Islet precursor cell (in vitro differentiated cells): ENCODE measurements at places on chromosomes 16 and 17.

GRCh38 chr17:61000911-61001310, 323.3 kb downstream of the BCAS3 start:
- DNase-seq = no peak

DNA sequence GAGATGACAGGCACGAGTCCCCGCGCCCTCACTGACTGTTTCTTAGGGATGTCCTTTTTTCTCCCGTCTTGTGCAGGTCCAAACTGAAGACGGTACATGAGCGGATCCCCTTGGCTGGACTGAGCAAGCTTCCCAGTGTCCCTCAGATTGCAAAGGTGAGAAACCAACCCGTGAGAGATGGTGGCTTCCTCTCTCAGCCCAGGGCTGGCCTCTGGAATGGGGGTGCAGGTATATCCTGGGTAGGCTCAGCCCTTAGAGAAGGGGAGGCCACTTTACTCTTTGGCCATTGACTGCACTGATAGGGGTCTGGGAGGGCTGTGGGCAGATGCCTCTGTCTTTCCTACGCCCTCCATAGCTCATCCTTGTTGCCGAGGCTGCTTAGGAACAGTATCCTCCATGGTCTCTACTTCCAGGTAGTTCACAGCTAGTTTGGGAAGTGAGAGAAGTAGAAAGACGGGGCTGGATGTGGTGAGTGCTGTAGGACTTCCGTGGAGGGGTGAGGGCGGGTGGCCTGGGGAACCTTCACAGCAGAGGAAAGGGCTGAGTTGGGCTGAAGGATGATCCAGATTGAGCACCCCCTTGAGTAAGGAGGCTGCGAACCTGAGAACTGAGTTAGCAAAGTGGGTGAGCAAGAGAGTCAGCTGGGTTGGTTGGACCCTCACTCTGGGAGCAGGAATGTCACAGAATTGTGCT, 83.0 kb downstream of the OR1D5 start:
- DNase-seq = no peak

- peak; percentile 93 for DNase-seq
These were observed 1.4 kb downstream of the TRAF4 start for GRCh38 chr17:28744972-28745785.

DNA sequence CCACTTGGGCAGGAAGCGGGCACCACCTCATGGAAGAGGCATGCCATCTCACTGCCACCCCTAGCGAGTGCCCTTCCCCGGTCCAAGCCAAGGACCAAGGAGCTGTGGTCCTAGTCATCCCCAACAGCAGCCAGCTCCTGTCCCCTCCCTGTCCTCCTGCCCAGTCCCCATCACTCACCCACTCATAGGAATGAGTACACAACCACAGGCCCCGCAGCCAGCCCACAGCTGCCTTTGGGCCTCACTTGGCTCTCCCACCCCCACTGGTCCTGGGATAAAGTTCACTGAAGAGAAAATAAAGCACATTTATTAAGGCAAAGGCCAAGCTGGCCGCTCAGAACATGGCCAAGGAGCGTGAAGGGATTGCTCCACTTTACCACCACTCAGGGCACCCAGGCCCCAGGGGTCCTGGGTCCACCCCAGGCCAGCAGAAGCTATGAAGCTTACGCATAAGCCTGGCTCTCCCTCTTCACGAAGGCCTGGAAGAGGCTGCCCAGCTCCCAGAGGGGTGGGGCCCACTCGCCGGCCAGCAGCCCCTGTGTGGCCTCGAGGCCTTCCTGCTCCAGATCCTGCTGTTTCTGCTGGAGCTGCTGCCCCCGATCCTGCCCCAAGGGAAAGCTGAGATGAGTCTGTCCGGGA, 3.6 kb downstream of the SCRN2 start:
- DNase-seq = no peak

DNA sequence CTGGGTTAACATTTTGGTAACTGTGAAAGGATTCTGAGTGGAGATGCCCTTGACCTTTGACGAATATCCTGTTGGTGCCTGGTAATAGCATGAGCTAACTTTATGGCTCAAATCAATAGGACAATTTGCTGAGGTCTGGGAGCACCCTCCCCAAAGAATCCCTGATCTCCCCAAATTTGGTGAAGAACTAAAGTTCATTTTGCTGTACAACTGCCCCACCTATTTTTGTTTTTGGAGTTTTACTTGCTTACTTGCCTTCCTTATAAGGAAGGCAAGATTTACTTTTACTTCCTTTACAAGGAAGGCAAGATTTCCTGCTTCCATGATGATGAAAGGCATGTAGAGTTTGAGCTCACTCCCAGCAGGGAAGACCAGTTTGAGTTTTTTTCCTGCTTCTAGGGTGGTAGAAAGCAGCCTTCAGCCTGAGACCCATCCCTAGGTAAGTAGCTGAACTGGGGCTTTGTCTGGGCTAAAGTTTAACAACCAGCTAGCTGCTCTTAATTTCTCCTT, 2.8 kb downstream of the KRTAP4-9 start:
- DNase-seq = no peak

GRCh38 chr17:62963296-62963695, 2.7 kb upstream of the TANC2 start:
- peak; percentile 66 for DNase-seq

DNA sequence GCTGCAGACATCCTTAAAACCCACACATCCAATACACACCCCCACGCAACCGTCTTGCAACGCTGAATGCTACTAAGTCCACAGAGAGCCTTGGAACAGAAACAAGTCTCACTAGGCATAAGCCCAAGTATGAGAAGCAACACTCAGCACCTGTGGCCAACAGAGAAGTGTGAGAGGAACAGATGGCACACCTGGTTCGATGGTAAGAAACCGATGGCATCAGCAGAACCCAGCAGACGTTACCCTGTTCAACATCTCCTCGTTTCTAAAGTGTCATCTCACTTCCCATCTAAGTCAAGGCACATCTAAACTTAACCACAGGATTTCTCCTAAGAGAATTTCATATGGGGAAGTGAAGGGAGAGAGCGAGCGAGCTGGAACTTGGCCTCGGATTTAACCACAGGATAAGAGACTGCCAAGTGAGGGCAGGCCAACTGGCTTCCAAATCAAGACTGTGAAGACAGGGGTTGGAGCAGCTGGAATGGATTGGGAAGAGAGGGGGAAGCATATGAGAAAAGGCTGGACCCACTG, 41.0 kb downstream of the NXPH3 start:
- DNase-seq = no peak

DNA sequence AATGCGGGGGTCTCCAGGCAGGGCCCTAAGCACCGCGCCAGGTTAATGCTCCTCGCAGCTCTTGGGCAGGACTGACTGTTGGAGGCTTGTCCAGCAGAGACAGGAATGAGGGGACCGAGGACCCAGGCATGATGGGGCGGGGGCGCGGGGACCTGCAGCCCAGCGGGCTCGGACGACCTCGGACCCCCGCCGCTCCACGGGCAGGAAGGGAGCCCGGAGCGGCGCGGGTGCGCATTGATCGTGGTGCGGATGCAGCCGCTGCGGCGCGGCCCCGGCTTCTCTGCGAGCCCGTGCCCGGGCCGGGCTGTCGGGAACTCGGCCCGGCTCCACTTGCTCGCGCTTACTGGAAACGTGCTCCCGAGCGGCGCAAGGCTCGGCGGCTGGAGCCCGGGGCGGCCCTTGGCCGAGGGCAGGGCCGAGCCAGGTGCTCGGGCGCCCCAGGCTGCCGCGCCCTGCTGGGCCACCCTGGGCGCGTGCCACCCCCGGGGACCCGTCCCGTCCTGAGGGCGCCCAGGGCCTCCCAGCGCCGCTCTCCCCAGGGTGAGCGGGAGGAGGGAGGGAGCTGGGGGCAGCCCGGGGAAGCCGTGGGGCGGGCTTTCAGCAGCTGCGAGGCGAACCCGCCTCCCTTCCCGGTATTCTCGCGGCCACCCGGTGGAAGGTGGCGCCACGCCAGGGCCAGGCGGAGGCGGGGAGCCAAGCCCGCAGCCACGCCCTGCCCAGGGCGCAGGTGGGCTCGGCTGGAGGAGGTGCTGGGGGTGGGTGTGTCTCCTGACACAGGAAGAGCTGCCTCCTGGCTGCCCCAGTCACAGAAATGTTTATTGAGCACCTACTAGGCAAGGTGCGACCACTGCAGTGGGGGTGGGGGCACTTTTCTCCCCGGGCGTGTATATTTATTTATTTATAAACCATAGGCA, 45.9 kb downstream of the SOCS3 start:
- peak; percentile 96 for DNase-seq

GRCh38 chr17:53807286-53807685, 15.4 kb upstream of the KIF2B start:
- no peak for DNase-seq

GRCh38 chr16:81992859-81993258, 18.4 kb downstream of the SDR42E1 start:
- DNase-seq = no peak

GRCh38 chr16:48526058-48526957, 83.7 kb downstream of the N4BP1 start:
- DNase-seq = peak; percentile 86

DNA sequence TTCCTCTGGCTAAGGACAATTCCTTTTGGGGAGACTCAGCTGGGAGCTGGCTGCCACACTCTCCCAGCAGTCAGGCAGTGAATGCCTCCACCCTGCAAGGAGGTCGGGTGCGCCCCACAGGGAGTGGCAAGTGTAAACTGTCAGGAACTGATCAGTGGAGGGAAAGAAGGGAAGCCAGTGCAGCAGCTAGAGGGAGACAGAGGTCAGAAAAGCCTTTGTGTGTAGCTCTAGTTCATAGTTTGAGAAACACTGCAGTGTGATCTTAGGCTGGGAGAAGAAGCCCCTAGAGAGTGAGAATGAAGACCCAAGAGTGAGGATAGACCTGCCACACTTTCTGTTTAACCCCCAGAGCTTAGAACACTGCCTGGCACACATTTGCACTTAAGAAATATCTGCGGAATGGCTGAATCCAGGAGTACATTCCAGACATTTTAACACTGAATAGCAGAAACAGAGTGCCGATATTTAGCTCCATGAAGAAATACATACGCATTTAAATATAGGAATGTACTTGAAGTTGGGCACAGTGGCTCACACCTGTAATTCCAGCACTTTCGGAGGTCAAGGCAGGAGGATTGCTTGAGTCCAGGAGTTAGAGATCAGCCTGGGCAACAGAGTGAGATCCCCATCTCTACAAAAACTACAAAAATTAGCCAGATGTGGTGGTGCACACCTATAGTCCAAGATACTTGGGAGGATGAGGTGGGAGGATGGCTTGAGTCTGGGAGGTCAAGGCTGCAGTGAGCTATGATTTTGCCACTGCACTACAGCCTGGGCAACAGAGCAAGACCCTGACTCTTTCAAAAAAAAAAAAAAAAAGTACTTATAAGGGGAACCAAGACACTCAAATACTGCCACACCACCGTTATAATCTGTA, 11.1 kb upstream of the SLC5A11 start:
- peak; percentile 73 for DNase-seq

- no peak for DNase-seq
These were observed 12.8 kb downstream of the KCNJ12 start for GRCh38 chr17:21388944-21389343.

- no peak for DNase-seq
These were observed 1.0 kb upstream of the GCSH start for GRCh38 chr16:81097230-81097629.

DNA sequence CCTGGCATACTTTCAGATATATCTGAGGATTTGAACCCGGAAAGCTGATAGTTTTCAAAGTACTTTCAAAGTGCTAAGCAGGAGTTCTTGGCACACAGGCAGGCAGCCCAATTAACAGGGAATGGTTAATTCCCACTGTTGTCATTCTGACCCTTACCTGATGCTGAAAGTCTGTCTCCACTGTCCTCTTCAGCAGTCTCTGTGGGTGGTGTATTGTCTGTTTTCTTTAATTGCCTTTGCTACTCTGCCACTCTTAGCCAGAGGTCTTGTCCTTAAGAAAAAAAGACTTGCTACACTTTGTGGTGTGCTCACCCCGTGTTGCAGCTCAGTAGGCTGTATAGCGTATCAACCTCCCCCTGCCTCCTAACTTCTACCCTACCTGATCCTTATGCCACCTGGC, 63.2 kb upstream of the SLC12A3 start:
- no peak for DNase-seq

DNA sequence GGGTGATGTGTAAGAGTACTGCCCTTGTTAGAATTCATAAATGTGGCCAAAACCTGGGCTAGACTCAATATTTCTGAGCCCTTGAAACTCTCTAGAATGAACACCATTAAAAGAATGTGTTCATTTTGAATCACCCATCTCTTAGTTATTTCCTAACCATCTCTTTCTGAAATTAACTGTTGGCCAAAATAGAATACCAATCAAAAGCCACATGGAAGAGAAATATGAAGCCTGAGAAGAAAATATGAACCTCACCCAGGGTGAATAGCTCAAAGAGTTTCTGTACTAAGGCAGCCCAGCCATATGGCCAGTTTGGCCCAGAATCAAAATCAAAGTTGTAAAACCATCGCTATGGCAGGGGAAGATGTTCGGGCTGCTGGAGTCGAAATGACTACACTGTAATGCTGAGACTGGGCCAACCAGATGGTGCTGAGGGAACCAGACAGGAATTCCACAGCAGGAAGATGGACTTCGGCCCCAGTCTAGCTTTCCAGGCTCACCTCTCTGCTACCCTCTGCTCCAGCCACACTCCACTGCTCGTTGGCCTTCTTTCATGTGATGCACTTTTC, 154.3 kb upstream of the ZFHX3 start:
- no peak for DNase-seq

DNA sequence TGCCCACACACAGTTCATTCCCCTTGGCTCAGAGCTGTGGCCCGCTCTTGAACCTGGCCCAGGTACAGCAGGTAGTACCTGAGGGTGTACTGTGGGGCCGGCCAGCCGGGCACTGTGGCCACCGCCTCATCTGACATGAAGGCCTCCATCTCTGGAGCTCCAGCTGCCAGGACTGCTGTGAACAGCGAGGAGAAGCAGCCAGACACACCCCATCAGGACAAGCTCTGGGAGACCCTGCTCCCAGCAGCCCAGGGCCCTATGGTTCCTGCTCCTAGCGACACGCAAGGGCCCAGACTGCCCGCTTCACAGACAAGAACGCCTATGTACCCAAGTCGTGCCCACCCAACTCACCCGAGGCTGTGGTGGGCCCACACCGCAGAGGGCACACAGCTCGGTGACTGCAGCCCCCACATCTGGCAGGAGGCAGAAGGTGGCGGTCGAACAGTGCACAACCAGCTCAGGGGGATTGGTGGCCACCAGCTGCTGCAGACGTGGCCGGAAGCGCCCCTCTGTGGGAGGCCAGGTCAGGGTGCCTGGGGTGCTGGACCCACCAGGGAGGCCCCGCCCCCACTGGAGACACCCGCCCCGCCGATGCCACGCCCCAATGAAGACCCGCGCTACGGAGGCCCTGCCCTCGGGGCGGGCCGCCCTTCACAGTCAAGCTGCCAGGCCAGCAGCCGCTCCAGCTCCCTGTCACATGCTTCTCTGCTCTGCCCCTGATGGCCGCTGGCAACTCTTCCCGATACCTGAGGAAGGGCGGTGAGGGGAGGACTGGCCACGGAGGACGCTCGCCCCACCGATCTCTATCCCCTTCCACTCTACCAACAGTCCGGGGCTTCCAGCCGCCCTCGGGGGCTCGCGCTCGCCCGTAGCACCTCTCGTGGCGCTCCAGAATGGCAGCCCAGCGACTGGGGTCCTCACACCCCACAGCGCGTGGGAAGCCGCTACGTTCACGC, 1.1 kb upstream of the STUB1 start:
- peak; percentile 90 for DNase-seq

GRCh38 chr16:86222547-86222946, 287.8 kb upstream of the FOXF1 start:
- DNase-seq = no peak

GRCh38 chr17:63258785-63259184, 187.3 kb downstream of the CYB561 start:
- no peak for DNase-seq

GRCh38 chr17:2034157-2034556, 4.2 kb downstream of the DPH1 start:
- DNase-seq = no peak
